Bronchial epithelial cell (primary cell): ENCODE measurements at places on chromosomes 16 and 17. TPM values are rescaled to one million over a fixed set of nuclear protein-coding genes. Genes with fewer than 3 reads are reported as not detected.
A peak's percentile ranks its signal among the peaks of the same experiment; 100 is the strongest.

NOTUM gene
- 0.13 TPM in 1 of 2 replicates, not detected in the other for total RNA-seq

DNA sequence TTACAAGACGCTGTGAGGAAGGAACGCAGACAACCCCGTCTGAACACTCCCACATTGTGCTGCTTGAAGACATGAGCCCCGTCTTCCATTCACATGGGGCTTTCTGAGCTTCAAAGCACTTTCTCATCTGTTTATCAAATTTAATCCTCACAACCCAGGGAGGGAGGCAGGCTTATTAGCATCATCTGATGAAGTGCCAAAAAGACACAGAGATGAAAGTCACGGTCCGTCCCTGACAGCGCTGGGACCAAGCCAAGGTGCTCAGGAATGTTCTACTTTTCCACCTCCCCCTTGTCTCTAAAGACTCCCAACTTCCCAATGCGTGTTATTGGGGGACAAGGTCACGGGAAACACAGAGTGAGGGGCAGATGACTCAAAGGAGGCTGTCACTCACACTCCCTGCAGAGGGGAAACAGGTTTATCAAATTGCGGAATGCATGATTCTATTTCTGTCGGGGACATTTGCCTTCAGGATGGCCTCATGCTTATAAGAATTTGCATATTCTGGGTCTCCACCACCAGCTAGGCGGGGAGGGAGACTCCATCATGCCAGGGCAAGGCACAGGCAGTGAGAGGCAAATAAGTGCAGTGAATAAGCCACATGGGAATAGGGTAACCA is 10.7 kb downstream of the XYLT1 start:
- no peak for DNase-seq

GRCh38 chr16:4293822-4294457 is 21.1 kb upstream of the TFAP4 start:
- DNase-seq: peak; percentile 40

DNA sequence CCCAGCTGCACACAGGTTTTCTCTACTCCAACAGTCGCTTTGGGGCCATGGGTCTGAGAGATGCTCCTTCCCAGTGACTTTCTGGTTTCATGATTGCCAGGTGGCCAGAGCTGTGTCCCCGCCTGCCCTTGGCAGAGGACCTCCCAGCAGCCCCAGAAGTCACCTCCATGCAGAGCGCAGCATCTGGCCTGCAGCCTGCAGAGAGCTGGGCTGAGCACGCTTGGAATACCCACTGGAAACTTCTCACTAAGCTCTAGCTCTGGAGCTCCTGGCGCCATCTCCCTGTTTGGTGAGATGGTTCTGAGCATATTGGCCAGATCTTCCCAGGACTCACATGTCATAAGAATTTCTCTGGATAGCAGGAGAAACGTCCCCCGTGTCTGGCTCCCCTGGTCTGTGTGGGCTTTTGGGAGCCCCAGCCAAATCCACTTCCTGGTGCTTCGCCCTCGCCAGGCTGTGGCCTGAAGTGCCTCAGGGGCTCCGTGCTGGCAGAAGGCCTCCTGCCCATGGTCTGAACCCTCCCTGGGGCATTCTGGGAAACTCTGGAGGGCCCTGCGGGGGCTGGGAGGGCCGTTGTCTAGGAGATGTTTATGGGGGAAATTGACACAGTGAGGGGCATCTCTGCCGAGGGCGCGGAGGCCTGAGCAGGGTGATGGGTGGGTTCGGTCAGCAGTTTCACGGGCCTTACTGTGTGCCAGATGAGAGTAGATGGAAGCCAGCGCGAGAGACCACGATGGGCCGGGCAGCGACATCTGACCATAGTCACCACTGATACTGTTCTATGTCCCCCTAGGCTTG is 73.2 kb upstream of the CIBAR2 start:
- DNase-seq: no peak

PRAC2 gene
- total RNA-seq: not detected in 2 replicates

DNA sequence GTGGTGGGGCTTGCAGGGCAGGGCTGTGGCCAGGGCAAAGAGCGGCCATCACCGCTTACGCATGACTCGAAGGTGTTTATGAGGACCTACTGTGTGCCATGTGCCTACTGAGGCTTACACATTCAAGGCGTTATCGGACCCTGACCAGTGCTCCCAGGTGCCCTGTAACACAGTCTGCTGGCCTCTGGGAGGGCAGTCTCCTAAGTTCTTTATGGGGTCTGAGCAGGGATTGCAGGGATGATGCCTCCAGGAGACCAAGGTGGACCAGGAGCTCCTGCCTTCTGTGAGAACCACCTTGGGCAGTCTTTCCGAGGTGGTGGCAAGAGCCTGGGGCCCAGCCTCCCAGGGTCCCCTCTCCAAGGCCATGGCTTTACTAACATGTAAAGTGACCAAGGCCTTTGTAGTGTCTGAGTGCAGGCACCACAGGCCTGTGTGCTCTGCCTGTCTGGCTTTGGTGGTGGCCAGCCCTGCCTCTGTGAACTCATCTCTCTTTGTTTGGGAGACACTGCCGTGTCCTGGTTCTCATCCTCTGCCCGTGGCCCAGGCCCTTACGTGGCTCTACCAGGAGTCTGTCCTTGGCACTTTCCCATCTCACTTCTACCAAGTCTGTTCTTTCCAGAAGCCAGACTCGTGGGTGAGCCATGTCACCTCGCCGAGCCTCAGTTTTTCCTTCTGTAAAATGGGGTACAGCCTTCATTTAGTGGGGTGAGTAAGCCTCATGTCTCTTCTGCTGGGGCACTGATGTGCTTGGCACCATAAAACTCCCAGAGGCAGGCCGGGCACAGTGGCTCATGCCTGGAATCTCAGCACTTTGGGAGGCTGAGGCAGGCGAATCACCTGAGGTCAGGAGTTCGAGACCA is 3.4 kb upstream of the SYNGR2 start:
- DNase-seq: no peak

- DNase-seq: no peak
Measured at GRCh38 chr17:30997842-30998241, 27.0 kb downstream of the RNF135 start.

DNA sequence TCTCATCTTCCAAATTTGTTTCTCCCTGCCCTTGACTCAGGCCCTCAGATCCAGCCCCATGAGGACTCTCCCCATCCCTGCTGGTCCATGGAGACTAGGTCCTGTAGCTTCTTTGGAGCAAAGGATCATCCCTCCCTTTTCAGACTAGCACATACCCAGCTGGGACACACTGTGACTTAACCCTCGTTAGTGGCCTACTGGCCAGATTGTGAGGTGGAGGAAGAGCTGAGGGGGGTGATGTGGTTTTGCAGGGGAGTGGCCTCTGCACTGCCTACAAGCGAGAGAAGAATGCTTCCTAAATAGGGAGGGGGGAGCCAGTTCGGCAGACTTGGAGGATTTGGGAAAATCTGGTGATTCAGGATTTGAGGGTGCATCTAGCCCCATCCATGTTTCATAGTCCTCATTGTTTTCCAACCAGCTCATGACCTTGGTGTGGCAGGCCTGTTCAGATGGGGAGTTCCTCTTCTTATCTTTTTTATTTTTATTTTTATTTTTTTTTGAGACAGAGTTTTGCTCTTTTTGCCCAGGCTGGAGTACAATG is 47.8 kb upstream of the SLC47A1 start:
- DNase-seq: no peak

HSF4 gene
- total RNA-seq: 3.7 and 8.1 TPM in 2 replicates

C16orf89 gene
- total RNA-seq: not detected in 2 replicates

GRCh38 chr17:45908935-45909334 is 14.6 kb downstream of the MAPT start:
- DNase-seq: no peak

GRCh38 chr16:68744744-68745280 is 7.7 kb downstream of the CDH1 start:
- peak; percentile 98 for DNase-seq

DNA sequence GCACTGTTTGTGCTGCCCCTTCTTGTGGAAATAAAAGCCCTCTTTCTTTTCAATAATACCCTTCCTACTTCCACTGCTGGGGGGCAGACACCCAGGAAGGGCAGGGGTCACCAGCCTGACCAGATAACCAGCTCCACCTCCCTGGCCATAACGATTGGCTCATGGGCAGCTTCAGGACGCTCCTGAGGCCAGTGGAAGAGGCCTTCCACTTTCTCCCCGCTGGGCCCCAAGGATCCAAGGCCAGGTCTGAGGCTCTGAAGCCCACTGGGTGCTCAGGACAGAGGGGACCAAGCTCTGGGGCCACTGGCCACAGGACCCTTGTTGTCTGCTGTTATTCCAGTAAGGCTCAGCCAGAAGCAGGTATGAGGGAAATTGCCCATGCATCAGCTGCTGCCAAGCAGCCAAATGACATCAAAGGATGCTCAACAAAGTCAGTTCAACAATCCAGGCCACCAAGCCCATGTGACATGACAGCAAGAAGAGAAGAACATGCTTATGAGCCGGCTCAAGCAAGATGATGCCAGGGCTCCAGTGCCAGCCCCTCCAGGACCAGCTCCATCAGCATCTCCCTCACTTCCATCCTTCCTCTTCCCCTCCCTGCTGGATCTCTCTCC is 238.8 kb downstream of the ZNF423 start:
- no peak for DNase-seq

GRCh38 chr16:24255456-24256371 is at the start of gene CACNG3:
TSS of gene CACNG3 (plus strand) at chr16:24256335. CDS start at chr16:24256755, 420 bp downstream.
- DNase-seq: no peak

ADAD2 gene
- not detected in 2 replicates for total RNA-seq

DNA sequence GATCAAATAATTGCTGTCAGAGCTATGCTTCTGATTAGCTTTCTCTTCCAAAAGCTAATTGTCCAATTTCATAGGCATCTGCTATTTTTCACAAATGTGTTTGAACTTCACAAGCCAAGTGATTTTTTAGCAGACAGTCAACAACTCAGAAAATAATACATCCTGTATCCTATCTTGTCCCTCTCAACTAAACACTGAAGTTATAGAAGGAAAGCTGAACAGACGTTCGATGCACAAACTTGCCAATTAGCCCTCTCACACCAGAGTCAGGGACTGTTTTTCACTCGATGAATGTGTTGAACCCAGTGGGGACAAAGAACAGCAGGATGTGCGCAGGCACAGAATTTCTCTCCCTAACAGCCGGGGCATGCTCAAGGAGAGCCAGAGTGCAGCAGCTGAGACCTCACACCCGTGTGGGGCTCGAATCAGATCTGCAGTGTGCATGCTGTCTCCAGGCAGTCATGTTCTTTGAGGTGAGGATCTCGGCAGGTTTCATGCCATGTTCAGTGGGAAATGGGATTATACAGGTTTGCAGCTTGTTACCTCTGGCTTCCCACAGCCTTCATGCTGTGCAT is 246.7 kb upstream of the SDK2 start:
- DNase-seq: no peak

CMTM2 gene
- not detected in 2 replicates for total RNA-seq

- peak; percentile 19 for DNase-seq
Measured at GRCh38 chr17:12050646-12051225, 30.1 kb downstream of the MAP2K4 start.

- DNase-seq: no peak
Measured at GRCh38 chr16:74078511-74079231, 217.9 kb upstream of the PSMD7 start.

DNA sequence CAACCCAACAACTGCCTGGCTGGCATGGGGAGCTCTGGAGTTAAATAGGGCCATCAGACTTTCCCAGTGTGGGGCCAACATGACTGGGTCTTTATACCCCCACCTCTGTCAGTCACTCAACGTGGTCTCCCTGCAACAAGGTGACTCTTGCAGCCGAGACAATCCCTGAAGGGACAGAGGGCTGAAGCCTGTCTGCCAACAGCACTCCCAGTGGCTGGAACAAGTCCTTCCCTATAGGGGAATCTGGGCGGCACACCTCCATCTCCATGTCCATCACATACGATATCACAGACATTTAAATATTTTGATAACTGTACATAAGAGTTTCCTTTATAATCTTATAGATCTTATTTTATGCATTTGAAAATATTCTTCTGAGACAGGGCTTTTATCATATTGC is 4.8 kb upstream of the MAPT start:
- DNase-seq: no peak

GRCh38 chr17:18185832-18186626 is 2.4 kb downstream of the ALKBH5 start:
- no peak for DNase-seq

GRCh38 chr16:72073560-72074230 is 10.7 kb downstream of the HPR start:
- no peak for DNase-seq

GRCh38 chr17:82294064-82294773 is 20.7 kb upstream of the CSNK1D start:
- peak; percentile 48 for DNase-seq

- DNase-seq: no peak
Measured at GRCh38 chr17:31294231-31294630, 2.8 kb downstream of the OMG start.

DNA sequence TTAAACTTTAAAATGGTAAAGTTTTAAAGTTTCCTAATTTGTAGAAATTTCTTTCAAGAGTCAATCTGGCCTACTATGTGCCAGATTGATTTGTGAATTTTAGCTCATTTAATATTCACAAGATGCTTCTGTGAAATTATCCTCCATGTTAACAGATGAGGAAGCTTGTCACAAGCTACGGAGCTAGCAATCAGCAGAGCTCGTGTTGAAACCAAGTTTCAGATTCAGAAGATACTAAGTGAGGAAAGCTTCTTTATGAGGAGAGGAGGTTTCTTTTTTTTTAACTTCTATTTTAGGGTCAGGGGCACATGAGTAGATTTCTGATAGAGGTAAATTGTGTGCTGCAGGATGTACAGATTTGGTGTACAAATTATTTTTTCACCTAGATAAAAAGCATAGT is 135.9 kb downstream of the HS3ST4 start:
- no peak for DNase-seq

- no peak for DNase-seq
Measured at GRCh38 chr17:19991252-19991885, 13.7 kb upstream of the AKAP10 start.

- DNase-seq: no peak
Measured at GRCh38 chr16:58503863-58504688, 4.1 kb downstream of the NDRG4 start.

GRCh38 chr16:28829747-28830146 is 6.9 kb downstream of the ATXN2L start:
- no peak for DNase-seq

- no peak for DNase-seq
Measured at GRCh38 chr16:22373662-22374310, 633 bp downstream of the CDR2 start.

- DNase-seq: no peak
Measured at GRCh38 chr17:31696184-31696602, 162.9 kb downstream of the COPRS start.

DNA sequence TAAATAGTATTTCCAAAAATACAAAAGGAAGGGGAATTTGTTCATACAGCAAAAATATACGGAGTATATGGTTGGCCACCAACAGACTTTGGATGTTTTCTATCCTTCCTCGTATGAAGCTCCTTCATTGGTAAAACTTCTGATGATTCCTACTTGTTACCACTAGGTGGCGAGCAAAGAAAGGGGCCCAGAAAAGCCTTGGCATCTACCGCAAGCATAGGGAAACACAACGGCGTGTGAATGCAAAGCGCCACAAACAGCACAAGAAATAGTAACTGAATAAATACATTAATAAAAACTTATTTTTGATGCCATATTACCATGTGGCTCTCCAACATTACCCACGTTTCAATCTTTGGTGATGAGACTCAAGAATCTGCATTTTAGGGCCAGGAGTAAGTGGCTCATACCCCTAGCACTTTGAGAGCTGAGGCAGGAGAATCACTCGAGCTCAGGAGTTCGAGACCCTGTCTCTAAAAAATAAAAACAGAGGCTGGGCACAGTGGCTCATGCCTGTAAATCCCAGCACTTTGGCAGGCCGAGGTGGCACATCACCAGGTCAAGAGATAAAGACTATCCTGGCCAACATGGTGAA is 34.5 kb downstream of the YWHAE start:
- peak; percentile 75 for DNase-seq

TEKT3 gene
- total RNA-seq: not detected in 2 replicates

- no peak for DNase-seq
Measured at GRCh38 chr17:14211801-14212200, 24.9 kb downstream of the CDRT15 start.

TMEM88 gene
- 0.64 TPM in 1 of 2 replicates, not detected in the other for total RNA-seq

- no peak for DNase-seq
Measured at GRCh38 chr17:36017799-36018198, at the start of gene CCL23. TSS of gene CCL23 (minus strand) at chr17:36017972. CDS start at chr17:36017897, 75 bp downstream.

POLG2 gene
- 9.2 and 10.8 TPM in 2 replicates for total RNA-seq
